ENCODE measurements at places on chromosomes 3 and 15.

DNA sequence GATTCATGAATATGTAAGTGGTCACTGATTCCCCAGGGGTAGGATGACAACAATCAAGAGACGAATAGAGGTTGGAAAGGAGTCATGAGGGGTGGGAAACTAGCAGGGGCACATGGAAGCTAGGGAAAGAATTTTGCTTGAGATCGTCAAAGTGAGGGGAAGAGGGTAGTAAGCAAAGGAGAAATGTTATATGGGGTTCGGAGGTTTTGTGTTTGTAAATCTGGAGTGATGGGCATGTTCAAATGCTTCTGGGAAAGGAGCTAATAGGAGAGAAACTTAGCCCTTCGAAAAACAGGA, 7.9 kb downstream of the RPL14 start:
- DNase-seq = no peak

DNA sequence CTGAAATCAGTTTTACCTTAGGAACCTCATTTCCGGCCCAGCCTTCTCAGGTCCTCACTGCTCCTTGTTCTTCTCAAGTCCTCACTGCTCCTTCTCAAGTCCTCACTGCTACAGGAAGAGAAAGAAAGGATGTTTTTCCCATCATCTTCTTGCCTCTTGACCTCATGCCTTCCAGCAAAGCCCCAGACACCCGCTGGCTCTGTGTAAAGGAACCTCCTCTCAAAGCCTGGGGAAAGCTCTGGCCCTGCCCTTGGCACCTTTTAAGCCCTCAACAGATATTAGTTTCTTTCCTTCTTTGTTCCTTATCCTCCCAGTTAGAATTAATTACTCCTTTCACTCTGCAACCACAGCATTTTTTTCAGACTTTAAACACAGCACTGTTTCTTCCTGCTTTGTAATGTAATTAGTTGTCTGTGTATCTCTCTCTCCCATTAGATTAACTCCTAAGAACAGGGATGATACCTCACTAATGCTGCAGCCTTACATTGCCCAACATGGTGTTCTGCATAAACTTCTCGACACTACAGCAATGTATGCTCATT, 4.0 kb upstream of the WDR49 start:
- no peak for DNase-seq

GRCh38 chr3:123805504-123805903, 78.6 kb downstream of the MYLK start:
- no peak for DNase-seq

DNA sequence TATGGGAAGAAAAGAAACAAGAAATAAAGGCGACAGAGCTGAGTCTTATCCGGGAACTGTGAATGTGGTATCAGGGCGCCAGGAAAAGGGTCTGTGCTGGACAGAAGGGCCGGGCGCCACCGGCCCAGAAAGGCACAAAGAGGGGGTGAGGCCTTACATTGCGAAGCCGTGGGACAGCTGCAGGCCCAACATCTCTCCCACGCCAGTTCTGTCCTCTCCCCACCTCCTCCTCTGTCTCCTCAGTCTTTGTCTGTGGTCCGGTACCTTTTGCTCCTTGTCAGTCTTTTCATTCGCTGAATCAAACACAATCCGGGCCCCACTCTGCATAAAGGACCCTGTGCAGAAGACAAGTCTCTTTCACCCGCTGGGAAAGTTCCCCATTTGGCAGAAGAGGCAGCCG, 81.8 kb downstream of the LRIG1 start:
- no peak for DNase-seq

DNA sequence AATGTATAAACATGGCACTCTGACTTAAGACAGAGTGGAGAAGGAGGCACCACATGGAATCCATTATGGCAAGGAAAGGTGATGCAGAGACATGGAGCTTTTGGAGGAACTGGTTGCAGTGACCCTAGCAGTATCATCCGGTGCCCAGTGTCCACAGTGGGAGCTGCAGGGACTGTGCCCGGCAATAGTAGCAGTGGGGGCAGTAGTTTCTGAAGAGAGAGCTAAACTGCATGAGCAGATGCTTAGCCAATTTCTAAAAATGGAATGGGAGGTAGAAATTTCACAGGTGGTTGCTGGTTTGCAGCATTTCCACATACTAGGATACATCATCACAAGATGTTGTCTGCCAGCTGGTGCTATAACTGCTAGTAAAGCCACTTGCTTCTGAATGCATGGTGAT, 7.8 kb upstream of the TM2D3 start:
- no peak for DNase-seq

- DNase-seq = no peak
Observed at GRCh38 chr3:10557781-10558373, 52.5 kb upstream of the ATP2B2 start.

- DNase-seq = no peak
Observed at GRCh38 chr3:122642935-122643334, 37.7 kb upstream of the PARP14 start.

DNA sequence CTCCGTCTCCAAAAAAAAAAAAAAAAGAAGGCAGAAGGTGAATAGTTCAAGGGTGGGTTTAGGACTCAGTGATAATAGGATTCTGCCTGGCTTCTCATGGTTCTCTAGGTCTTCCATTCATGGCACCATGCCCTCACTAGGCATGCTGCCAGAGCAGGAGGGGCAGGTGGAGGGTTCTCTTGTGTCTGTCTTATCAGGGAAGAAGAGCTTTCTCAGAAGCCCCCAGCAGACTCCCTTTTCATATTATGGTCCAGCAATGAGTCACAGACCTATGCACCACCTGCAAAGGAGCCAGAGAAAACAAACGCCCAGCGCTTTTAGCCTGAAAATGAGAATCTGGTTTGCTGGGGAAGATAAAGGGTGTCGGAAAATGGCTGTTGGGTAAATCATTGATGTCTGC, 3.0 kb downstream of the CCR2 start:
- no peak for DNase-seq

DNA sequence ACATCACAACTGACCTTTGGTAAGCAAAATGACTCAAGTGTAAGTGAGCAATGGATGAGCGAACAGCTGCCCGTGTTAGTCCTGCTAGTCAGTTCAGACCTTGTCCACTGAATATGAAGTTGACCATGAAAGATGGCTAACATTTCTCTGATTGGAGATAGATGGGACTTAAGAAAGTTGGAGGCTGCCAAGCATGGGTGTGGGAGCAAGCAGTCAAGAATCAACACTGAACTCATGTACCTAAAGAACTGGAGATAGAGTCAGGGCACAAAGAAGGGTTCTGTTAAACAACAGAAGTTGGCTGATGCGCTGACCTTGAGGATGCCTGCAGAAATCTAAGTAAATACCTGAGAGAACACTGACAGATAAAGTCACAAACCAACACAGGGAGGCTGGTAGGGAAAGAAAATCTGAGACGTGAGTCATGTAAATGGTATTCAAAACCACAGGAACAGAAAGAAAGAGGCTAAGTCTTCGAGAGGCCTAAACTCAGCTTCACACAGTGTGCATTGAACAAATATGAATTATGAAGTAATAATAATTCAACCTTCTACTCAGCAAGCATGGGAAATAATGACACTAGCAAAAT, 30.7 kb upstream of the ANPEP start:
- DNase-seq = no peak

DNA sequence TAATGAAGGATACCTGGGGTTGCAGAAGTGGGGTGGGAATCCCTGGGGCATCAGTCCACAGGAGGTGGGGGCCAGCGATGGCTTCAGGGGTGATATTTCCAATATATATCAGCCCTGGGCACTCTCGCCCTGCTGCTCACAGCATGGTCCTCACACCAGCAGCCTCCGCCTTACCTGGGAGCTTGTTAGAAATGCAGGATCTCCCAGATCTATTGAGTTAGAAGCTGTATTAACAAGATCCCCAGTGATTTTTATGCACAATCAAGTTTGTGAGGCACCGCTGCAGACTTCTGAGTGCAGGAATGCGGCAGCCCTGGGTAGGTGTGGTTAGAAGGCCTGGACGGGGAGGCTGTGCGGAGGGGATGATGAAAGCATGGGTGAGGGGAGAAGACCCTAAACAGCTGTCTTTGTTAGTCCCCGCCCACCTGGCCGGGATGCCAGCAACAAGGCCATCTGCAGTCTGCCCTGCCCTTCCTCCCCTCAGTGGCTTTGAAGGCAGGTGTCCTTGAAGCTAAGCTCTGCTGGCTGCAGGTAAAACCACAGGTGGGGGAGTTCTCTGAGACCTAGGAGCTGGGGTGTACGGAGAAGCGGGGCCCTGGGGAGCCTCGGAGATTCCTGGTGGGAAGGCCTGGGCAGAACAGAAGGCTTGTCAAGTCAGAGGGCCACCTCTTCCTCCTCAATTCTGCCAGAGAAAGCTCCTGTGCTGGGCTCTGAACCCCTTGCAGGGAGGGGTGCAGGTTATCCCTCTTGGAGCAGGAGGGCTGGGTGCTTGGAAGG, 11.4 kb downstream of the FAM107A start:
- no peak for DNase-seq

- DNase-seq = no peak
Observed at GRCh38 chr15:63351170-63351569, 30.5 kb downstream of the CA12 start.

DNA sequence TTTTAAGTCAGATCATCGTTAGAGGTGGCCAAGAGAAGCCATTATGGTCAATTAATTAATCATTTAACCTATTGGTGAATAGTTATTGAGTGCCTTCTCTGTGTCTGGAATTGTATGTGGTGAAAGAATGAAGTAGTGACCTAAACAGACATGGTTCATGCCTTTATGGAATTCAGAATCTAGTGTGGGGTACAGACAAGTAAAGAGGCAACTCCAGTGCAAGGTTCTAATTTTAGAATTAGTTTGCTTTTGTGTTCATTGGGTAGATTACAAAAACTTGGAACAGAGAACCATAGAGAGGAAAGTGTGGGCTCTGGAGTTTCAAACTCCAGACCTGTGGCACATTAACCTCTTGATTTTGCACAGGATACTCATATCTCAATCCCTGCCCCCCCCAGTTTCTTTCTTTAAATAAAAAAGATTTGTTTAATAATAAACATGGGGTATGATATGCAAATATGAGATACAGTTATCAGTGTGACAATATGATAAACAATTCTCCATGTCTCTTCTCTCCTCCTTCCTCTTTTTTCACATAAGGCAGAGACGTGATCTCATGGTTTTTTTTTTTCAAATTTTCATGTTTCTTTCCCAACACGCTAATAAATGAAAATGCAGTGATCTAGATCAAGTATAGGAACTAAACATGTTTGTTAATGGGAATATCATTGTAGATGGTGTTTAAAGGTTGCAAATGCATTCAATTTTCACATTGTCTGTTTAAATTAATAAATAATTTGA, 117.9 kb downstream of the MITF start:
- DNase-seq = no peak

- DNase-seq = no peak
Observed at GRCh38 chr15:74179983-74180880, 6.7 kb downstream of the ISLR start.

- DNase-seq = no peak
Observed at GRCh38 chr3:48187579-48188265, 495 bp downstream of the CDC25A start.

DNA sequence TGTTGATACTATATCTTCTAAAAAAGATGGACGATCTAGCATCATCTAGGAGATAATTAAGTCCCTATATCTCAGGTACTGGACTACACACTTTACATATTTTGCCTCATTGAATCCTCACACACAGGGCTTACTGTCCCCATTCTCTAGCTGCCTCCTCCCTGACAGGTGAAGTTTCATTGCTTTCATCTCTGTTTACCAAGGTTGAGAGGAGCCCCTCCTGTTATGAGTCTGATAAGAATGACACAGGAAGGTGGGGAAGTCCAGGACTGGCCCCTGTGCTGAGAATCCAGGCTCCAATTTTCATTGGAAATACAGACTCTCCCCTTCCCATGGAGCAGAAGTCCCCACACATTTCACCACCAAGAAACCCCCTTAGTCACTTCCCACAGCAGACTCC, 105.2 kb downstream of the XXYLT1 start:
- DNase-seq = no peak

- no peak for DNase-seq
Observed at GRCh38 chr3:124926426-124927101, 8.0 kb downstream of the MUC13 start.

DNA sequence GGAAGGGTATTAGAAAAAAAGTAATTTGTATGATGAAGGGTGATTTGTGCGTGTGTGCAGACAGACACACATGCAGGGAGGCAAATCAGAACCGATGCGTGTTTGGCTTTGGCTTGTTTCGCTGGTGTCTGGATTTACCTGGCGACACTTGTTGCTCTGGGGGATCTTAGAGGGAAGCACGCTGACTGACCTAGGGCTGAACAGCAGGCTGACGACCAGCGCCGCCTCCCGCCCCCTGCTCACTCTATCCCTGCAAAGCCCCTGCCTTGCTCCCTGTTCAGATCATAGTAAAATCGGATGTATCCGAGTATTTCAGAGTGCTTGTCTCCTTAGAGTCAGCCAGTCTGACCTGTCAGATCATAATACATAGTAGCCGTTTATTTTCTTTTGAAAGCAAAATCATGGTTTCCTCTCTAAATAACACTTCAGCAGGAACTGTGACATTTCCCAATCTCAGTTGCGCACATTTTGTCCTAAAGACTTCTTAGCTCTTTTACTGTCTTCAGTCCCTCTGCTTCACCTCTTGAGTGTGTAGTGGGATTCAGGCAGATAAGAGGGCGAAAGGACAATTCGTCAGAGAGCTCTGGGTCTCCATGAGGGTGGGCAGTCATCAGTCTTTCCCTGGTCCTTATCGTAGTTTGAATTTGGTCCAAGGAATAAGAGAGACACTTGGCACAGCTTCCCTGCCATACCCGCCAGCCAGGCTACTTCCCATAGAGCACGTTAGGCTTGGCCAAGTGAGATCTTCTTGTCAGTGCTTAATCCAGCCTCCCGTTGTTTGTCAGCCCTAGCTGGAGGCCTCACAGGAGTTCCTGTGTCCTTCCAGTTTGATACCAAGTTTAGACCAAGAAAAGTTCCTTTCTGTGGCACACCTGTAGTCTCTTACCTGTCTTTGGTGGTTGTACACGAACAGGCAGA, 97.4 kb downstream of the PGPEP1L start:
- no peak for DNase-seq

DNA sequence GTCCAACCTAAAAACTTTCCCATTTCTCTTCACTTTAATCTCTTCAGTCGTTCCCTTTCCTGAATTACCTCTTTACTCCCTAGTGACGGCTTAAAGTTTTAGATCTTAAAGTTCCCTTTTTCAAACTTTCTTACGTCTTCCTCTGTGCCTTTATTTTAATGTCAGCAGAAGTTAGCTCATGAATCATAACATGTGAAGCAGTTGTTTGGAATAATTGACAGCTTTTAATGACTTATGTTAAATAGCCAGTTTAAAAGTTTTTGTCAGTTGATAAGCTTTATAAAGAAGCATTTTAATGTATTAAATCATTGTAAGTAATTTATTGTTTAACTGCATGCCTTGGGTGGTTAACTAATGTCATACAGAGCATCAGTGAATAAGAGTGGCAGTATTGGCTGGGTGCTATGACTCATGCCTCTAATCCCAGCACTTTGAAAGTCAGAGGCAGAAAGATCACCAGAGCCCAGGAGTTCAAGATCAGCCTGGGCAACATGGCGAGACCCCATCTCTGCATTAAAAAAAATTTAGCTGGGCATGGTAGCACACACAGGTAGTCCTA, 33.9 kb downstream of the PIK3CA start:
- DNase-seq = no peak

GRCh38 chr15:84752700-84753099, 4.3 kb downstream of the ZNF592 start:
- no peak for DNase-seq
